ENCODE measurements at places on chromosomes 5 and 9.

DNA sequence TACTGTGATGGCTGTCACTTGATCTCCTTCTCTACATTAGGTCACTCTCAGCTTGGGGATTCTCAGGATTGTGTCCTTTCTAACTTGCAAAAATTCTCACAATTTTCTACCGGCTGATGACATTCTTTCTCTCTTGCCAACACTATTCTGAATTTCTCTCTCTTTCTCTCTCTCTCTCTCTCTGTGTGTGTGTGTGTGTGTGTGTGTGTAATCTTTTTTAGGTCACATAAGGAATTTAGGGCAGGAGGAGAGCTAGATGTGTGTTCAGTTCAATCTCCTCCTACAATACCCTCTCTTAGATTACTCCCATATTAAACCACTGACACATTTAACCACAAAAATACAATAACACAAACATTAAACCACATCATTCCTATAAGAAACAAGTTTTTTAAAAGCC, 242.3 kb upstream of the NREP start:
- DNase-seq = no peak

GRCh38 chr5:157100140-157100679, 8.6 kb downstream of the HAVCR2 start:
- DNase-seq = peak; percentile 34

- no peak for DNase-seq
These were observed 78.5 kb downstream of the SEC61B start for GRCh38 chr9:99300603-99301002.

GRCh38 chr5:2529371-2530092, 221.9 kb downstream of the IRX2 start:
- DNase-seq = no peak

DNA sequence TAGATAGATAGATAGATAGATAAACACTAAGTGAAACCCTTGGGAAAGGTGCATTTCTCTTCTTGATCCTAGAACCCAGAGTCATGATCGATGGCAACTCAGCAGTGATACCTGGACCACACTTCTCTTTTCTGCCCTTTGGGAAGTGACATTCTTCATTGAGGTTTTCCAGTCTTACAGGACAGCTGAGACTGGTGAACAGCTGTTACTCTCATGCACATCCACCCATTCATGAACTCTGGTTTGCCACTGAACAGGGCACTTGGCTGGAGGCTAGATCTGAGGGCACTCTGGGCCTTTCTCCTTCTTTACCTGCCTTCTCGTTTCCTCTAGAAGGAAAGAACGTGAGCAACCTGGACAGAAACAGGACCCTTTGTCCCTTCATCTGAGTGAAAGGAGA, 164.5 kb downstream of the DRD1 start:
- no peak for DNase-seq

DNA sequence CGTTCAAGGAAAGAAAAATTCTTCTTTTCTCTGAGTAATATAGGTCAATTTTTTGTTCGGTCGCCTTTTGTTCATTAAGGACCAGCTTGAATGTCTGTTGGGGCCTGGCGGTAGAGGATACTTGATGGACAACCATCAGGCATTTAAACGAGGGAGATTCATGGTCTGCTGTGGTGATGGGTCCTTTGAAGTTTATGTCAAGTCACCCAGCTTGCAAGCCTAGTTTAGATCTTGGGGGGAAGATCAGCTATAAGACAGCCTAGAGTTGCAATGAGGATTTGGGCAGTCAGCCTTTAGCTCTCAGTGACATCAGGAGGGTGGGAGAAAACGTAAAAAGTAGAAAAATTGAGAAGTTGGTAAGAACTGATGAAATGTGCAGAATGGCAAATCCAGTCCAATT, 80.2 kb upstream of the SPRY4 start:
- no peak for DNase-seq

- DNase-seq = no peak
These were observed 37.0 kb downstream of the NR6A1 start for GRCh38 chr9:124733964-124734740.
